Glutamatergic neuron (in vitro differentiated cells): ENCODE measurements at places on chromosomes 5 and 9.

- DNase-seq = no peak
Observed at GRCh38 chr9:130870491-130871381, 25.9 kb downstream of the QRFP start.

DNA sequence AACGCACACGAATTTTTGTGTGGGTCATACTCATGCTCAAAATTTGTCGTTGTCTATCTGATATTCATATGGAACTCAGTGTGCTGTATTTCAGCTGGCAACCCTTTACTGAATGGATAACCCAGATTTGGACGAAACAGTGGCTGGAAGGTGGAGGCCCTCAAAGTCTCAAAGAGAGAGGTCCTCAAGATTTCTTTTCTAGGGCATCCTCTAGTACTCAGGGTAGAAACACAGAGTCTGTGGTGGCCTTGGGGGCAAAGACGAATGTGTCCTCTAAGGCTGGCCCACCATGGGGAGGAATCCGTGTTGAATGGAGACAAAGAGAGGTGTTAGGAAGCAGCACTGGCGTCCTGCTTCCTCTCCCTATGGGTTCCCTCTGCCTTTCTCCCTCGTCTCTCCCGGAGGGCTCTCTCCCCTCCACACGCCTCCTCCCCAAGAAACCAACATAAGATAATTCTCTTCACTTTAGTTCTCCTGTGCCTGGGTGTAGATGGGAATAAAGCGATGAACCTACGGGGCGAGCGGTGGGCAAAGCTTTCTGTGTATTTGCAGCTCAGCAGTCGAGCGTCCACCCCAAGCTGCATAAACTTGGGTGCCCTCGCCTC, 333.7 kb downstream of the CWC27 start:
- no peak for DNase-seq

DNA sequence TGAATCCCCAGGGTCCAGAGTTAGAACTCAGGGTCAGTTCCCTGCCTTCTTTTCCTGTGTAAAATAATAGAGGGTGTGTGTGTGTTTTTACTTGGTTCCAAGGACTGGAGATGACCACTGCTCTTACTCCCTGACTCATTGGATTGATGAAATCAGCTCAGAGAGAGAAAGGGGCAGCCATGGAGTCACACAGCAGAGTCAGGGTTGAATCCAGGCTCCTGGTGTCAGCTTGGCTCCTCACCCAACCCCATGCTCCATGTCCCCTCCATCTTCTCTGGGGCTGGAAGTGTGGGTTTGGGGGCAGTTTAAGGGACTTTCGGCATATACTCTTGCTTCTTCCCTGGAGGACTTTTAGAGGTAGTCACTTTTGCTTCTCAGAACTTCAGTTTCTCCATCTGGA, 21.6 kb downstream of the DAB2IP start:
- DNase-seq = no peak

DNA sequence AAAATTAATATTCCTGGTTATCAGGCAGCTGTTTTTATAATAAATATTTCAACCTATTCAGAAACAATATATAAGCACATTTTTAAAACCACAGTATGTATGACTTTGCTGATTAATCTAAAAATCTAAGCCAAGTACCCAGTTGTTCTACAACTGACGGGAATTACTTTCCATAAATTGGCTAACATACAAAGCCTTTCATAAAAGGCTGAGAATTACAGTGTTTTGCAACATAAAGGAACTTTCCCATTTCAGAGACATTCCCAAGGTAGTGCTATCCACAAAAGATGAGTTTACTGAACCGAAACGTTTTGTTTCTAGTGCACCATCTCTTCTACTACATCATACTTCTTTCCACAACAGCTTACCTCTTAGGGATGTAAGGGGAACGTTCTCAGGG, 7.2 kb downstream of the RNF145 start:
- no peak for DNase-seq

GRCh38 chr9:126836216-126836615, 24.2 kb upstream of the ZBTB34 start:
- no peak for DNase-seq

DNA sequence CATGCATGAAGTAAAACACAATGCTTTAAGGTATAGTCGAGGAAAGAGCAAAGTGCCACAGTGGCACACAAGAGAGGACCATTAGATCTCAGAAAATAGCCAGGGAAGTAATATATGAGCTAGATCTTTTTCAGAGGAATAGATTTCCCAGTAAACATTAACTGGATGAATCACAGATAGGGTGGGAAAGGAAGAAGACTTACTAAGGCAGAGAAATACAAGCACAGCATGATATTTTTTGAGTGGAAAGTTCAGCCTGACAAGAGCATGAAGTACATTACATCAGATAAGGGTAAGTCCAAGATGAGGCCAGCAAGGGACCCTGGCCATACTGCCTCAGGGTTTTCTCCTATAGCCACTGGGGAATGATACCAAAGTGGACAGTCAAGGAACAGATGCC, 804.6 kb upstream of the DMAC1 start:
- DNase-seq = no peak

- peak; percentile 72 for DNase-seq
Observed at GRCh38 chr5:62306323-62306895, 403 bp downstream of the KIF2A start.

- no peak for DNase-seq
Observed at GRCh38 chr9:96478829-96479371, 28.9 kb downstream of the HABP4 start.

DNA sequence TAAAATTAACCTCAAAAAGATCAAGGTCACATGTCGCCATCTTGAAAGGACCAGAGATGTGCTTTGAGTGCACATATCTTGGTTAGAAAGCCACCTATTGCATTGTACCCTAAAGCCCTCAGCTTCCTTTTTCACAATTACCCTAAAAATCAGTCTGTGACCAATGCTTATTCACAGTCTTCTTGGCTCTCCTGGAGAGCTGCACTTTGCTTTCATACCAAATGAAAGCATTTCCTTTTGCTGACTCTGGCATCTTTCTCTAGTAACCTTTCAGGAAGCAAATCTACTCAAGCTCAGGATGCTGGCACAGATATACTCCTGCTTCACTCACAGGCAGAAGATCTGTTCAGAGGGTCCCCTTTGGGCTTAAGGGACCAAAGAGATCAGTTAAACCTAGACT, 160.7 kb upstream of the PUM3 start:
- no peak for DNase-seq

DNA sequence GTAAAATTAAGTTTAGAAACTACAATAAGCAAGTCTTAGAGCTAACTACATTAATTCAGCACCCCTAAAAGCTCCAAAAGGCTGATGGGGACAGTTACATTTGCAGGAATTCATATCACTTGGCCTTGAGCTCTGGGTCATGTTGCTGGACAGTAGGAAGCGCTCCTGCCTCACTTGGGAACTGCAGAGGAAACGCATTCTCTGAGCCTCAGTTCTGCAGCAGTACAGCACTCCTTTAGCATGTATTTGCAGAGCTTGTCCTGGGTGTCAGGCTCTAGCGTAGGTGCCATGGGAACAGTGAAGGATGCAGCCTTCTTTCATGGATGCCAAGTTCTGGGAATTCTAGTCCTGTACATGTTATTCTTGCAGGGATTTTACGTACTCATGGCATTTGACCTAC, 710.4 kb downstream of the IRX1 start:
- no peak for DNase-seq

- no peak for DNase-seq
Observed at GRCh38 chr5:135729321-135729786, 105.1 kb upstream of the SLC25A48 start.

DNA sequence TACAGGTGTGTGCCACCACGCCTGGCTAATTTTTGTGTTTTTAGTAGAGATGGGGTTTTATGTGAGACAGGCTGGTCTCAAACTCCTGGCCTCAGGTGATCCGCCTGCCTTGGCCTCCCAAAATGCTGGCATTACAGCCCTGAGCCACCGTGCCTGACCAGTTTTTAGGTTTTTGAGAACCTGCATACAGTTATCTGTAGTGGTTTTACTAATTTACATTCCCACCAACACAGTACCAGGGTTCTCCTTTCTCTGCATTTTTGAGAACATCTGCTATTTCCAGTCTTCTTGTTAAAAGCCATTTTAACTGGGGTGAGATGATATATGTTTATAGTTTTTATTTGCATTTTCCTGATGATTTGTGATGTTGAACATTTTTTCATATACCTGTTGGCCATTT, 12.8 kb downstream of the DMXL1 start:
- DNase-seq = no peak

DNA sequence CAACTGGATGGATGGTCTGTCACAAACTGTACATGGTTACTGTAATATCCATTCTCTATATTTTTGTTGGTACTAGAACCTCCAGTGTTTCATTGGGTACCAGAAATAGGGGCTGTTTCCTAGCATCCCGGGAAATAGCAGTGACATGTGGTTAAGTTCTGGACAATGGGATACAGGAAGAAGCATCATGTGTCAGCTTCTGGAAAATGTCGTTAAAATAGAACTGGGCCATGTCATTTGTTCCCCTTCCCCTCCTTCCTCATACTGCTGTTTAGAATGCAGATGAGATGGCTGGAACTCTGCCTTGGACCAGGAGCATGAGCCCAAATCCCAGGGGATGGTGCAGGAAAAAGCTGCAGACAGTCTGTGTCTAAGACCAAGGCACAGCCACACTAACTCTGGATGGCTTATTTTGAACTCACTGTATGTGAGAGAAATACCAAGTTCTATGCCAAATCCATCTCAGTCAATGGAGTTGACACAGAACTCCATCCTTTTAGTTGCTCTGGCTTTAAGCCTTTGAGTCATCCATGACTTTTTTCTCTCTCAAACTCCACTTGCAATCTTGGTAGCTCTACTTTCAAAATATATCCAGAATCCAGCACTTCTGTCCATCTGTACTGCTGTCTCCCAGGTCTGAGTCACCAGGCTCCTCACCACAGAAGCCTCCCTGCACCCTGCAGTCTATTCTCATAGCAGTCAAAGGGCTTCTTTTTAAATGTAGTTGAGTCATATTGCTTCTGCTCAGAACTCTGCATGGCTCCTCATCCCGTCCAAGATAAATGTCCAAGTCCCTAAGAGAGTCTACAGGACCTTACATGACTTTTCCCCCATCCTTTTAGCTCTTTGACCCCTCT, 184.2 kb downstream of the NSG2 start:
- no peak for DNase-seq

DNA sequence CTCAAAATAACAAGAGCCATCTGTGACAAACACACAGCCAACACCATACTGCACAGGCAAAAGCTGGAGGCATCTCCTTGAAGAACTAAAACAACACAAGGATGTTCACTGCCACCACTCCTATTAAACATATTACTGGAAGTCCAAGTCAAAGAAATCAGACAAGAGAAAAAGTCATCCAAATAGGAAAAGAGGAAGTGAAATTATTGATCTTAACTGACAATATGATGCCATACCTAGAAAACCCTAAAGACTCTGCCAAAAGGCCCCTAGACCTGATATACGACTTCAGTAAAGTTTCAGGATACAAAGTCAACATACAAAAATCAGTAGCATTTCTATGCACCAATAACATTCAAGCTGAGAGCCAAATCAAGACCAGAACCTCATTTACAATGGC, 30.0 kb upstream of the MACIR start:
- no peak for DNase-seq

DNA sequence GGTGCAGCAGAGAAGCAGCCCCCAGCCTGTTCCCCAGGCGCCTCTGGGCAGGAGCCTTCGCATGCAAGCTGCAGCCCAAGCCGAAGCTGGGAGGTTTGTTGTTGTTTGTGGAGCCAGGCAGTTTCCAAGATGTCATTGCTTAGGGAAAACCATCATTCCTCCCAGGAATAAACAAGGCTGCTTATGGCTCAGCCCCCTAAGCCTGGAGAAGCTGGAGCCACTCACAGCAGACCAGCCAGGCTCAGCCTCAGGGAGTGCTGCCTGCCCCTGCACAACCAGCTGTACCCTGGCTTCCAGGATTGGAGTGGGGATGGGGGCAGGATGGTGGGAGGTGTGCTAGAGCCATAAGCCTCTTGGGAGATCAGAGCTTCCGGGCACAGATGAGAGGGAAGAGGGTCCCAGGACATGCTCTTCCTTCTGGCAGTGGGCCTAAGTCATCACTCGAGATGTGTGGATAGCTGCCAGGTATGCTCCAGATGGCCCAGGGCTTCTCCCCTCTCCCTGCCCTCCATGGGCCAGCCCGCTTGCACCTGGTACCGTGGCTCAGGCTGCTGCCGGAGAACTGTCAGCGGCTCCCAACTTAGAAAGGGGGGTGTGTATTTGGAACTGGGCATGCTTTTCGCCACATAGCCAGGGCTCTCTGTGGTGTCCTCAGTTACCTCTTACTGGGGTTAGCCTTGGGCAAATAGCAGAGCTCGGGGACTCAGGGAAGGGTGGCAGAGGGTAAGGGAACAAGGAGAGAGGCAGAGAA, 105.2 kb downstream of the RGS3 start:
- no peak for DNase-seq

DNA sequence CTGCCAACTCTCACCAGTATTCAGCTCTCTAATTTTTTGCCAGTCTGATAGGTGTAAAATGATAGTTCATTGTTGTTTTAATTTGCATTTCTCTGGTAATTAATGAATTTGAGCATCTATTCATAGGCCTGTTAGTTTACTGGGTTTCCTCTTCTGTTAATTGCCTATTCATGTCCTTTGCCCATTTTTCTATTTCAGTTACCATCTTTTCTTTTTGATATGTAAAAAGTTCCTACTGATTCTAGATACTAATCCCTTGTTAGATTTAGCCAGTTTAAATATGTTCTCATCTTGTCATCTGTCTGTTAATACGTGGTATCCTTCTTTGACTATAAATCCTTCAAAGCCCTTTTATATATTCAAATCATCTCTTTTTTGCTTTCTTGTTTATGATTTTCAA, 247.8 kb downstream of the ARHGAP26 start:
- DNase-seq = no peak

- no peak for DNase-seq
Observed at GRCh38 chr9:286071-286740, 71.5 kb downstream of the DOCK8 start.

GRCh38 chr9:18588002-18588401, 114.0 kb downstream of the ADAMTSL1 start:
- DNase-seq = no peak

DNA sequence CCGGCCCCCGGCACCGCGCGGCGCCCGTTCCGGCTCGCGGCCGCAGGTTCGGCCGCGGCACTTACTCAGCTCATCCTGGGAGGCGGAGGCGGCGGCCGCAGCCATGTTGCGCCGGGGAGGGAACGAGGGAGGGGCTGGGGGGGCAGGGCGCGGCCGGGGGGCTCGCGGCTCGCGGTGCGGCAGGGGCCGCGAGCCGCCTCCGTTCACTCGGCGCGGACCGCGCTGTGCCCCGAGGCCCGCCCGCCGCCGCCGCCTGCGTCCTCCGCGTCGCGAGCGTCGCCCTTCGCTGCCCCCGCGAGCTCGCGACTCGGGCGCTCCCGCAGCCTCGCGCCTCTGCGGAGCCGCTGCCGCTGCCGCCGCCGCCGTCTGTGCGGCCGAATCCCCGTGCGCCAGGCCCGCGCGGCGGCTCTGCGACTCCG, 735 bp downstream of the ECPAS start:
- DNase-seq = no peak

- no peak for DNase-seq
Observed at GRCh38 chr5:57007344-57007743, 55.4 kb upstream of the MIER3 start.

DNA sequence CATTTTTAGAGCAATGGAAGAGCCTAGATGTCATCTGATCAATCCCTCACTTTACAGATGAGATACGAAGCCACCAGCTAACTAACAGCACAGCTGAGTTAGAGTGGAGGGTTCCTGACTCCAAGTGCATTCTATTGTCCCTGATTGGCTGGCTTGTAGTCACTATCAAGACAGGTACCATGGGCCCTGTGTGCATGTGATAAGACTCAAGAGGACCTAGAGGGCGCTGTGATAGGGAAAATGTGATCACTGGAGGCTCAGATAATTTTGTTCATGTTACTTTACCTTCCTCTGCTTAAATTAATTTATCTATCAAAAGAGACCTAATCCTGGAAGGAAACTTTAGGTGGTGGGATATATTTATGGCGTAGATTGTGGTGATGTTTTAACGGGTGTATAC, 19.5 kb upstream of the SNAPC3 start:
- no peak for DNase-seq
